ENCODE measurements at places on chromosomes 3 and 15. TPM values are rescaled to one million over a fixed set of nuclear protein-coding genes. Genes with fewer than 3 reads are reported as not detected.

- no peak overlapping the region for H3K4me3 ChIP-seq
- peaks cover 9% of the 10 kb centered on the region for H3K4me1 ChIP-seq
- no peak for DNase-seq
- no peak overlapping the region for H3K27ac ChIP-seq
- H3K27me3 ChIP-seq = peaks cover 15% of the 10 kb centered on the region
- no peaks in the 10 kb centered on the region for H3K36me3 ChIP-seq
Observed at GRCh38 chr15:78301828-78302227, 2.4 kb upstream of the SKIC8 start.

Gene NR1I2
- total RNA-seq = not detected

GRCh38 chr3:119311081-119311925 lies 17.1 kb downstream of the ARHGAP31 start:
- peaks cover 12% of the 10 kb centered on the region for H3K36me3 ChIP-seq
- no peak for DNase-seq
- H3K4me1 ChIP-seq = peaks cover 25% of the 10 kb centered on the region
- peak overlapping the region; percentile 0 for H3K27ac ChIP-seq
- H3K4me3 ChIP-seq = no peak overlapping the region

DNA sequence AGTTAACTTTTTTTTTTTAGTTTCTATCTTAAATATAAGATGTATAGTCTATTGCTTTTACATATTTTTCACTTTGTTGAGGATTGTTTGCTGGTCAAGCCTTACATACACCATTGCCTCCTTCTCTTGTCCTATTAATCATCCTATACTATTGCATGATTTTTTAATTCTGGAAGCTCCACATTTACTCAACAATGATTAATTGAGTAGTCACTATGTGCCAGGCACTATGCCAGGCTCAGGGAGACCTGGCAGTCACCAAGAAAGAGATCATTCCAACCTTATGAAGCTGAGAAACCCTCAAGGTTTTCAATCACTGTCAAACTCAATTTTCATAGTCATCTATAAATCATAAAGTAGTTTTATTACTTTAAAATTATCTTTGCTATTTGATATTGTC lies 626.2 kb downstream of the IGSF11 start:
- DNase-seq = no peak
- H3K36me3 ChIP-seq = no peaks in the 10 kb centered on the region
- no peaks in the 10 kb centered on the region for H3K27me3 ChIP-seq
- no peak overlapping the region for H3K4me3 ChIP-seq

DNA sequence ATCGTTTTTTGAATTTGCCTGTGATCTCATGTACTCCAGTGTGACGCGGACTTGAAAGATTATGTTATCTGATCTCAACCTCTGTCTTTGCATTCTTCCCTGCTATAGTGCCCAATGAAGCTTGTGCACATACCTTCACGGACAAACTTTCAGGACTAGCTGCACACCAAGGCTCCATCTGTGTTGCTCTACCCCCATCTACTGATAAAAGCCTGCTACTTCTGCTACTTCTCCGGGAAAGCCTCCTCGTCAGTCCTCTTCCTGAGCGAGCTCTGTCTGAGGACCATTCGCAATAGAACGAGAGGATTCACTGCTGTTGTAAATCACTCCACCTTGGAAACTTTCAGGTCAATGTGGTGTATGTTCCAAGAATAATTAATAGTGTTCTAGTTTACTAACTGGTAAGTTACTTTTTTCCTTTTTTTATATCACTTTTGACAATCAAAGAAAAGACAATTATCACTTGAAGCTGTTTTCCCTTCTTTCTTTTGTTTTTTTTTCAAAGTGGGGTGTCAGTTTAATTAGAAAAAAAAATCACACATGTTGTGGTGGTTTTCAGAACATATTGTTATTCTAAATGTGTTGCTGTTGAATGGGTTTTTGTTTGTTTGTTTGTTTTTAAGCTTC lies 217.6 kb downstream of the ARRDC4 start:
- peaks cover 9% of the 10 kb centered on the region for H3K4me1 ChIP-seq
- peaks cover 43% of the 10 kb centered on the region for H3K27me3 ChIP-seq
- H3K4me3 ChIP-seq = no peak overlapping the region
- no peaks in the 10 kb centered on the region for H3K36me3 ChIP-seq
- DNase-seq = no peak
- no peak overlapping the region for H3K27ac ChIP-seq

DNA sequence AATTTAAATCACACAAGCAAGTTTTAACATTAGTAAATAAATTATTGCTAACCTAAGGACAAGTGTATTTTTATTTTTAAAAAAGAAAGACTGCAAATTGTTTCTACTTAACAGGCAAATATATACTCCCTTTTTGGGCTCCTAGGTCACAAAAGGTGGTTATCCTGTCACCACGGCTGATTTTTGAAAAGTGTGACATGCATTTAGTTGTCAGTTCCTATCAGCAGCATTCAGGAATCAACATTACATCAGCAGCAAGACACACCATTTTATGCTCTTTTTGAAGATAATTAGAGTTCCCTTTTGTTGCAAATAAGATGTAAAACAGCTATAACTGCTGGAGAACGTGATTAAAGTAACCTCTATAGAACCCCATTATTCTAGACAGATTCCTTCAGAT lies 357.5 kb upstream of the TMCO5A start:
- no peak overlapping the region for H3K4me3 ChIP-seq
- H3K27me3 ChIP-seq = no peaks in the 10 kb centered on the region
- H3K4me1 ChIP-seq = no peaks in the 10 kb centered on the region
- no peaks in the 10 kb centered on the region for H3K36me3 ChIP-seq
- no peak for DNase-seq
- H3K27ac ChIP-seq = no peak overlapping the region

Gene EPHA6
- total RNA-seq = not detected

- no peak overlapping the region for H3K4me3 ChIP-seq
- H3K27me3 ChIP-seq = peaks cover 37% of the 10 kb centered on the region
- no peak for DNase-seq
- peaks cover 22% of the 10 kb centered on the region for H3K4me1 ChIP-seq
- no peak overlapping the region for H3K27ac ChIP-seq
Observed at GRCh38 chr3:120420928-120421551, 29.8 kb downstream of the FSTL1 start.

Gene SLC2A2
- not detected for total RNA-seq

- no peak within 1 kb of the TSS for H3K27ac ChIP-seq
- DNase-seq = no peak
- no peaks in the 10 kb centered on the region for H3K36me3 ChIP-seq
- no peaks in the 10 kb centered on the region for H3K27me3 ChIP-seq
- H3K4me1 ChIP-seq = peaks cover 3% of the 10 kb centered on the region
- no peak within 1 kb of the TSS for H3K4me3 ChIP-seq
Observed at GRCh38 chr3:185552358-185552877, at the start of gene LIPH. Gene LIPH (minus strand): TSS chr3:185552588. CDS start chr3:185552471, 117 bp downstream.

Gene P2RY12
- 0.62 TPM for total RNA-seq

Gene SEMA4B
- total RNA-seq = 23.4 TPM

Gene GABRR3
- total RNA-seq = not detected

DNA sequence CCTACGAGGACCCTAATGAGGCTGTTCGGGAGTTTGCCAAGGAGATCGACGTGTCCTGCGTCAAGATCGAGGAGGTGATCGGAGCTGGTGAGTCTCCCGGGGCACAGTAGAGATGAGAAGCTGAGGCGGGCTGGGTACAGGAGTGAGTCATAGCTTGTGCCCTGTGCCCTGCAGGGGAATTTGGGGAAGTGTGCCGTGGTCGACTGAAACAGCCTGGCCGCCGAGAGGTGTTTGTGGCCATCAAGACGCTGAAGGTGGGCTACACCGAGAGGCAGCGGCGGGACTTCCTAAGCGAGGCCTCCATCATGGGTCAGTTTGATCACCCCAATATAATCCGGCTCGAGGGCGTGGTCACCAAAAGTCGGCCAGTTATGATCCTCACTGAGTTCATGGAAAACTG lies 17.9 kb downstream of the EPHB3 start:
- peaks cover 11% of the 10 kb centered on the region for H3K36me3 ChIP-seq
- DNase-seq = no peak
- peaks cover 5% of the 10 kb centered on the region for H3K4me1 ChIP-seq
- H3K4me3 ChIP-seq = no peak overlapping the region
- H3K27me3 ChIP-seq = peaks cover 45% of the 10 kb centered on the region

Gene ITIH1
- total RNA-seq = not detected

- peaks cover 11% of the 10 kb centered on the region for H3K27me3 ChIP-seq
- H3K4me1 ChIP-seq = no peaks in the 10 kb centered on the region
- no peaks in the 10 kb centered on the region for H3K36me3 ChIP-seq
- DNase-seq = no peak
- no peak overlapping the region for H3K4me3 ChIP-seq
Observed at GRCh38 chr15:80020731-80021130, 38.7 kb upstream of the ZFAND6 start.

DNA sequence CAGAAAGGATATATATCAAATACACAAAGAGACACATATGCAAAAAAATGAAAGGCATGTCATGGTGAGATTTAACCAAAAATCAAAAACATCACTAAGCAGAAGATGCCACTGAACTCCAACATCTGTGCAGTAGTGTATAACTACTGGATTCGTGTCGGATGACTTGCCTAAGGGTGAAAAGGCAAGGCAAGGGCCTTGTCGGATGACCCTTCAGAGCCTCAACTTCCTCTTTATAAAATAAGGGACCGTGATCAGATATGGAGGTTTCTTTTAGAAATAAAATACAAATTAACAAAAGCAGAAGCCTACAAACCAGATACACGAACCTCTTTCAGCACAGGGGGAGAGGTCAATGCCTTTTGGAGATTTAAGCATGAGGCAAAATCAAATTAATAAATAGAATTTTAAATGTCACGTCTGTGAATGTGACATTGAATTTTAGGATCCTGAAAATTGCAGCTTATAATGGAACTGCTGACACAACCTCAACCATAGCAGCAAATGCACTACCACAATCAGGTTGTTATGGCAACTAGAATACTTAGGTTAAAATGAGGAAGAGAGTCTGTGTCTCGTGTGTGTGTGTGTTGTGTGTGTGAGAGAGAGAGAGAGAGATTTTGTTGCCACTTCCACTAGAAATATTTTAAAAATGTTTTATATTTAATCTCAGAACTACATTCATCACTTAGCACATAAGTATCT lies 8.3 kb upstream of the CHRM5 start:
- no peak for DNase-seq
- H3K27ac ChIP-seq = no peak overlapping the region
- H3K4me1 ChIP-seq = peaks cover 5% of the 10 kb centered on the region

GRCh38 chr3:23859012-23859743 lies 53.4 kb downstream of the UBE2E1 start:
- no peaks in the 10 kb centered on the region for H3K36me3 ChIP-seq
- H3K27ac ChIP-seq = peak overlapping the region; percentile 6
- H3K4me3 ChIP-seq = peak overlapping the region; percentile 21
- DNase-seq = no peak
- peaks cover 47% of the 10 kb centered on the region for H3K4me1 ChIP-seq

Gene PARP9
- total RNA-seq = 20.2 TPM

DNA sequence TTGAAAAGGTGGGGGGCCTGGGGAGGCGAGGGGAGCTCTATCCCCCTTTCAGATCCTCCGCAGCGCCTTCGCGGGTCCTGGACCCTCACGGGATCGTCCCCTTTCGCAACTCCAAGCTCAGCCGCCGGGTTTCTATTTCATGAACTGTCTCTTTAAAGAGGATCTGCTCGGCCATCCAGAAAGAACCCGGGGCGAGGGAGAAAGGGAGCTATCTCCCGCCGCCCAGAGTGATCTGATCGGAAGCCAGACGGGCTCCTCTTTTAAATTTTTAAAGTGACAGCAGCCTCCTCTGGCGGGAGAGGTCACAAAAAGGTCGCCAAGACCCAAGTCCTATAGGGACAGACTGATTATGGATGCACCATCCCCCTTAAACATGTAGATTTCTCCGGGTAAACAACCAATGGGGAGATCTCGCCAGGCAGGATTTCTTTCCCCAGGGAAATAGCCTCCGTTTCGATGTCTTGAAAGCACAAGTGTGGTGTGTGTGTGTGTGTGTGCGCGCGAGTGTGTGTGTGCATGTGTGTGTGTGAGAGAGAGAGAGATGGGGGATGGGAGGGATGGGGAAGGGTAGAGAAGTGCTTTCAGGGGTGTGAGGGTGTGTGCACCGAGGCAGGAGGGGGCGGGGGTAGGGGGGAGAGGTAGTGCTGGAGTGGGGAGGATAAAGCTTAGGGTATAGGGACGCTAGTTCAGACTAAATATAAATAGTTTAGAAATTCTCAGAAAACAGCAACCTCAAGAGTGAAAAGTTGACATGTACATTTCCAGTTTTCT lies 516.1 kb downstream of the MECOM start:
- H3K27me3 ChIP-seq = peaks cover 67% of the 10 kb centered on the region
- H3K36me3 ChIP-seq = no peaks in the 10 kb centered on the region
- peak overlapping the region; percentile 72 for H3K27ac ChIP-seq

DNA sequence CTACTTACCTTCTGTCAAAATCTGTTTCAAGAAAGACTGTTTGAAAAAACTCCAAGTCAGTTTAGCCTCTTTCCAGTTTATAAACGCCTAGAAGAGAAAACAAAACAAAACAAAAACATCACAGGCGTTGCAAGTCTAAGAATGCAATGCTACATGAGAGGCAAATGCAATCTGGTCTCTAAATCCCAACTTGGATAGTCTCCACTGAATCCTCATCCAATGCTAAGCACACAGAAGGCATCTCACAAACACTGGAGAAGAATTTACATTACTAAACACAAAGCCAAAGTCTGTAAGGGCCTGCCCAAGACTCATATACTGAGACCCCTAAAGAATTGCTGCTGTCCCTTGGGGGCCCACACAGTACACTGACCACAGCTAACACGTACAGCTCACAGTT lies 18.4 kb downstream of the RFT1 start:
- H3K27me3 ChIP-seq = no peaks in the 10 kb centered on the region
- no peak for DNase-seq
- H3K36me3 ChIP-seq = peaks cover 6% of the 10 kb centered on the region
- no peak overlapping the region for H3K4me3 ChIP-seq

Gene PPARG
- total RNA-seq = 1.2 TPM

- H3K36me3 ChIP-seq = no peaks in the 10 kb centered on the region
- H3K27me3 ChIP-seq = no peaks in the 10 kb centered on the region
- no peak overlapping the region for H3K4me3 ChIP-seq
- no peak for DNase-seq
- H3K4me1 ChIP-seq = peaks cover 25% of the 10 kb centered on the region
- H3K27ac ChIP-seq = no peak overlapping the region
Observed at GRCh38 chr15:59013246-59013873, 25.9 kb downstream of the RNF111 start.

- peaks cover 5% of the 10 kb centered on the region for H3K36me3 ChIP-seq
- H3K4me1 ChIP-seq = peaks cover 6% of the 10 kb centered on the region
- no peak for DNase-seq
- no peak overlapping the region for H3K27ac ChIP-seq
- peak overlapping the region; percentile 74 for H3K4me3 ChIP-seq
Observed at GRCh38 chr3:123449997-123450604, 1.2 kb upstream of the ADCY5 start.

GRCh38 chr3:45777746-45778386 lies 18.5 kb downstream of the SLC6A20 start:
- H3K4me1 ChIP-seq = peaks cover 13% of the 10 kb centered on the region
- no peak for DNase-seq
- no peaks in the 10 kb centered on the region for H3K36me3 ChIP-seq
- peaks cover 20% of the 10 kb centered on the region for H3K27me3 ChIP-seq
- no peak overlapping the region for H3K4me3 ChIP-seq

- H3K36me3 ChIP-seq = no peaks in the 10 kb centered on the region
- no peak overlapping the region for H3K27ac ChIP-seq
- no peak overlapping the region for H3K4me3 ChIP-seq
- DNase-seq = no peak
- H3K27me3 ChIP-seq = peaks cover 7% of the 10 kb centered on the region
- H3K4me1 ChIP-seq = no peaks in the 10 kb centered on the region
Observed at GRCh38 chr3:62653796-62654195, 221.4 kb downstream of the CADPS start.
